ENCODE measurements at places on chromosomes 5 and 9.

DNA sequence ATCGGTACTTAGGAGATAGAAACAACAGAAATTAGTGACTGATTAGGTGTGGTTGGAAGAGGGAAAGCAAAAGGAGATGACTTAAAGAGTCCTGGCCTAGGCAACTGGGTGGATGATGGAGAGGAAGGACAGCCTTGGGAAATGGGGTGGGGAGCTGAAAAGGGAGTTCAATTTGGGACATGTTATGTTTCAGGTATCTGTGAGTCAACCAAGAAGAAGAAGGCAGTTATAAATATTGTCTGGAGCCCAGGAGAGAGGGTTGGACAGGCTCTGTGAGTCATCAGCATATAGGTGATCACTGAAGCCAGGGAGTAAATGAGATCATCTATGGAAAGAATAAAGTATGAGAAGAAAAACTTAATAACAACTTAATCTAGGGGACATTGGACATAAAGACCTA lies 357.7 kb downstream of the NPR3 start:
- DNase-seq: no peak

- DNase-seq: no peak
Observed at GRCh38 chr9:133861692-133862091, 123.5 kb upstream of the SARDH start.

DNA sequence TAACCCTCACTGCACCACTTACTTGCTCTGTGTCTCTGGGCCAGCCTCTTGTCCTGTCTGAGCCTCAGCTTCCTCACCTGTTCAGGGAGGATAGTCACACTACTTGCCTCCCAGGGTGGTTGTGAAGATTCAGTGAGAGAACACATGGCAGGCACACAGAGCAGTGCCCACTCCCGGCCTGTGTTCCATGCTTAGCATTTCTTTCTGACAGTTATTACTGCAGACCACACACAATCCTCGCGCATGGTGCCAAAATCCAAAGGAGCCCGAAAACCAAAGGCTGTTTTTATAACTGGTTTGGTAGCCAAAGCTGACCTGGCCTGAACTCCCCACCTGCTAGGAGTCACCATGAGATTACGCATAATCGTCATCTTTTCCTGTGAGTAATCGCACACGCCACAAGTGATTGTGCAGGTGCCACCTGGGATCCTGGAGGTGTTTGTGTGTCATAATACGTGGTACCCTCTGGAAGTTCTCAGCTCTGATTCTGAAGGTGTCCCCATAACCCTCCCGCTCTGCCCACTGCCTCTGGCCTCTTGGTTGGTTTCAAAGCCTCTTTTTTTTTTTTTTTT lies 84.6 kb upstream of the FBXW11 start:
- no peak for DNase-seq

- DNase-seq: no peak
Observed at GRCh38 chr5:96957254-96958049, 21.6 kb downstream of the LNPEP start.

GRCh38 chr5:171965745-171966144 lies 40.7 kb downstream of the FBXW11 start:
- no peak for DNase-seq

- DNase-seq: no peak
Observed at GRCh38 chr5:73442231-73442811, 6.3 kb downstream of the FOXD1 start.

GRCh38 chr9:127706836-127707241 lies at the start of gene CFAP157:
CFAP157 (plus strand) TSS chr9:127706988; CDS start chr9:127707032, 44 bp downstream.
- no peak for DNase-seq

GRCh38 chr5:38613992-38614836 lies 57.8 kb upstream of the LIFR start:
- DNase-seq: peak; percentile 62

GRCh38 chr5:98111686-98112085 lies 661.8 kb upstream of the RGMB start:
- no peak for DNase-seq

DNA sequence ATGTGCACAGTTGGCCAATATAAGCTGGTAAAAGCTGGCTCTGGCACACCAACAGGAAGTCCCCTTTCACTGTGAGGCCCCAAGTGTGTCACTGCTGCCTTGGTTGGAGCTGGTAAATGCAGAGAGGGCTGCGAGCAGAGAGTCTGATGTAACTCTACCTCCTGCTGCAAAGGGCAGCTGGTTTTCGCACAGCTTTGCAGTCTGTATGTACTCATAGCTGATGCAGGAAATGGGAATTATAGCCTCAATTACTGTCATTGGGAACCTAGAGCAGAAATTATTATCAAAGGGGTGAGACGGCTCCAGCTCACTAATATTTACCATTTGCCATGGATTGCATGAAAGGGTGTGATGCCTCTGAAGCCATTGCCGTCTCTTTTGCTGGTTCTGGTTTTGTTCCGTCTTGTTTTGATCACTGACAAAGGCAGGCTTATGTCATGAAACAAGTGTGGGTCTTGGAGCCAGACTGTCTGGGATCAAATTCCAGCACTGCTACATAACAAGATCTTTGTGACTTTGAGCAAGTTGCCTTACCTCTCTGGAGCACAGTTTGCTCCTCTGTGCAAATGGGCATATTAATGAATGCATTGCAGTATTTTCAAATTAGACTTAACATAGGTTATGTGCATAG lies 124.3 kb upstream of the SLC25A48 start:
- DNase-seq: no peak

Data from NCI-H2029 treated with DMSO at 0.1 percent for 48 hours (cell line).